ENCODE measurements at places on chromosomes 3 and 15.

DNA sequence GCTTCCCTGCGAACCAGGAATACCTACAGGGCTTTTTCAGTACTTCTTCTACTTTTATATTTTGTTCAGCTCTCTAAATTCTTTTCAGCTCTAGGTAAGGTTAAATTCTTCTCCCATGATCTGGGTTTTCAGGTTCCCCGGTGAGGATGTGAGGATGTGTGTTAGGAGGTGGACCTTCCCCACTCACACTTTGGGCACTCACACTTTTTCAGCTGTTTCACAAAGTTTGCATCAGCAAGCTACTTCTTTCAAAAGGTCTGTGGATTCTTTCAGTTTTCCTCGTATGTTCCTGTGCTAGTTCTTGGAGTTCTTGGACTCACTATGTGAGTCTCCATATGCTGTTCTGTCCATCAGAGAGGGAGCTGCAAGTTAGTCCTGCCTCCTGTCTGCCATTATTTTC lies 13.9 kb upstream of the OR5K2 start:
- no peak for DNase-seq

GRCh38 chr15:56739964-56740640 lies 6.8 kb upstream of the ZNF280D start:
- no peak for DNase-seq

- DNase-seq: no peak
These were observed 88.7 kb upstream of the UBE2E2 start for GRCh38 chr3:23114432-23114831.

GRCh38 chr3:167151636-167152035 lies 228.5 kb downstream of the ZBBX start:
- peak; percentile 19 for DNase-seq

- DNase-seq: no peak
These were observed 80.3 kb downstream of the TFG start for GRCh38 chr3:100789579-100789978.

- peak; percentile 82 for DNase-seq
These were observed 5.2 kb upstream of the CPLX3 start for GRCh38 chr15:74821091-74821789.

GRCh38 chr3:46065294-46065705 lies 38.0 kb upstream of the XCR1 start:
- peak; percentile 74 for DNase-seq

GRCh38 chr15:93302080-93302765 lies 213.2 kb upstream of the RGMA start:
- no peak for DNase-seq

DNA sequence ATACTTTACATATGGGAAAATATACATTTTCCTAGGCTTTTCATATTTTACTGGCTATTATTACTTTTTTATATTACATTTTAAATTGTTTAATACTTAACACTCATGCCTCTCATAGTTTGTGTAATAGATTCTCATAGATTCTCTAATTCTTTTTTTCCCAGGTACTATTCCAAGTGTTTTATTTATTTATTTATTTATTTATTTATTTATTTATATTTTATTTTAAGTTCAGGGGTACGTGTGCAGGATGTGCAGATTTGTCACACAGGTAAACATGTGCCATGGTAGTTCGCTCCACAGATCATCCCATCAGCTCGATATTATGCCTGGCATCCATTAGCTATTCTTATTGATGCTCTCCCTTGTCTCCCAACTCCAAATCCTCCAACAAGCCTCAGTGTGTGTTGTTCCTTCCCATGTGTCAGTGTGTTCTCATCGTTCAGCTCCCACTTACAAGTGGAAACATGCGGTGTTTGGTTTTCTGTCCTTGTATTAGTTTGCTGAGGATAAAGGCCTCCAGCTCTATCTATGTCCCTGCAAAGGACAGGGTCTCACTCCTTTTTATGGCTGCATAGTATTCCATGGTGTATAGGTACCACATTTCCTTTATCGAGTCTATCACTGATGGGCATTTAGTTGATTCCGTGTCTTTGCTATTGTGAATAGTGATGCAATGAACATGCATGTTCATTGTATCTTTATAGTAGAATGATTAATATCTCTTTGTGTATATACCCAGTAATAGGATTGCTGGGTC lies 205.4 kb upstream of the P2RY1 start:
- DNase-seq: no peak

- DNase-seq: no peak
These were observed 16.2 kb downstream of the CEP152 start for GRCh38 chr15:48794697-48795134.

DNA sequence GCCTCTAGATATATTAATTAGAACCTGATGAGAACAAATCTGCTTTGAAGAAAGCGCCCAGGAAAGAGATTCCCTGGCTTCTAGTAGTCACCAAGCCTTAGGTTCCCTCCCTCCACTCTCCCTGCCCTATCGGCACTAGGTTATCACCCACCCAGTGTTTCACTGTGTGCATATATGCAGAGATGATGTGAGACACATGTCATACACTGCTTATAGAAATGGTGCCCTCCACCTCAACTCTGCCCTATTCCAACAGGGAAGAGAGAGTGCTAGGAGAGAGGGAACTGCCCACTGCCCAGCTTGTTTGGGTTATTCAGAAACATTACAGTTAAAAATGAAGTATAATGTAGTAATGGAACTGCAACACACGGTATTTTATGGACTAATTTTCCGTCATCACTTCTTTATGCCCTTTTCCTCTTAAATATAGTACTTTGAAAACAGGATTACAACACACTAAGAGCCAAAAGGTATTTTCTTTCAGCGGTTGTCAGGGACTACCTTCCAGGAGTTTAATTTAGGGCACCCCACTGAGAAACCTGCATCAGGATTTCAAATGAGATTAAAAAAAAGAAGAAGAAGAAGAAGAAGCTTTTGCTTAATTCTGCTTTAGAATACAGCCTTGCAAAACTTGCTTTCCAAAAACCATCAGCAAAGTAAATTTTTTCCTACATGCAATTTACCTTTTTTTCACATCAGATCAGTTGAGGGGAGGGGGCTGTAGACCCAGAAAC lies 55.3 kb downstream of the MEIS2 start:
- peak; percentile 51 for DNase-seq

- DNase-seq: no peak
These were observed 12.7 kb downstream of the PRC1 start for GRCh38 chr15:90981681-90982080.

GRCh38 chr15:42046597-42046996 lies 25.8 kb upstream of the PLA2G4E start:
- no peak for DNase-seq

DNA sequence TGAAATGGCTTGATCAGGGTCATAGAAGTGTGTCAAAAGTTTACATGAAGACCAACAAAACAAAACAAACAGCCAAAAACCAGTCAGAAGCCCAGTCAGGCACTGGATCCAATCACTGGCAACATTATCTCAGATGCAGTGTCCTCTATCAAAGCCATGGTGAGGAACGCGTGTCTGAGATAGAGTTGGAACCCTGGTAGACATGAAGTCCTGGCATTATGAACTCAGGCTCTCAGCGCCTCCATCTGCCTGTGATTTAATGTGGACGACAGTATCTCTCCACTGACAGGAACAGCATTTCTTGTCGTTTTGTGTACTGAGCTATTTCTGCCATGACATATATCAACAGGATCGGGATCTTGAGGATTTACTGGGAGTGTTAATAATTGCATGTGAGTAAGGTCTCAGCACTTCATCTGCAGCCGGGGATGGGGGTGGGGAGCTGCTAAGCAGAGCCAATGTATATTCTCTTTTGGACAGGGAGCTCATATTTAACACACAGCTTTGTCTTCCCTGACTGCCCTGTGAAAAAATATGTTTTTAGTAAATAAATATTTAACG lies 1120.0 kb downstream of the IGSF11 start:
- no peak for DNase-seq

DNA sequence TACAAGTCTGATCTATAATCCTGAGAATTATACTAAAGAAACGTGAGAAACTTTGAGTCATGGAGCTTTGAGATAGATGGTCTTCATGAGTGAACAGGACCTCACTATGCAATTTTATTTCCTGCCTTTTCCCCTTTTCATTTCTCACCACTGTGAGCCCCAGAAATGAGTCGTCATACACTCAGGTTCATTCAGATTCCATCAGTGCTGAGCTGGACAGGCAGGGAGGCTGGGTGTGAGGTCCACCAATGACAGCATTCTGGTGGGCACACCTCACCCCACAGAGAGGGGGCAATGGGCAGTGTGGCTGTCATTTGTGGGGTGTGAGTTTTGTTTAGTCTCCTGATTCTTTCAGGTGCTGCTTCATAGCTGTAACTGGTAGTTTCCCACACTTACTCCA lies 16.9 kb downstream of the TIGIT start:
- DNase-seq: no peak

DNA sequence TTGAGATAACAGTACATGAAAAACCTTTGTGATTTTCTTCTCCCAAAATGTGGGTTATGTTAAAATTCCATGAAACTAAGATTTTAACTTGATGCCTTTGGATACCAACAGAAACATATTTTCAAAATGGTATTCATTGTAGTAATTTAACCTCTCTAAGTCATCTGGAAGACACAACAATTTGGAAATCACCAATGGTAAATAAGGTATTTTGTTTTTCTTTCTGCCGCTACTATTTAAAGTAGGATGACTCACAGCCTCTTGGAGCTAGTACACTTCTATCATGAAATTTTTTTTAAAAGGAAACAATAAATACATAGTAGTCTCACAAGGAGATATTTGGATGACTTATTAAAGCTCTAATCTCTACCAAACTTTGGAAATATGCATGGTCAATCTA lies 291.6 kb upstream of the VEPH1 start:
- no peak for DNase-seq

DNA sequence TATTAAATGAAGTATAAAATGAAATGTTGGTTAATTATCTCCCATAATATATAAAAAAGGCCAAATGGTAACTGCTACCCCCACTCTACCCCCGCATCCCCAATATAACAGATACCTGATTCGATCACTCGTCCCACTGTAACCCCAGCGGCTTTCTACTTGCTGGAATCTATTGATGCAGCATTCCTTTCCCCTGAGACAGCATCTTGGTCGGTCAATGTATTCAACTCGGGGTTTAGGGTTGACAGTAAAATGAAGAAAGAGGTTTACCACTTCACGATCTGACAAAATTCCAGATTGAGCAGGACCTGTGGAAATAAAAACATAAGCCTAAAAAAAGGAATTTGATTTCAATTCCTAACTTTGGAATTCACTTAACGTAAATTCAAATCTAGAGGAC lies 18.6 kb upstream of the C15orf40 start:
- DNase-seq: no peak

GRCh38 chr3:34155666-34156065 lies 357.2 kb downstream of the PDCD6IP start:
- no peak for DNase-seq

DNA sequence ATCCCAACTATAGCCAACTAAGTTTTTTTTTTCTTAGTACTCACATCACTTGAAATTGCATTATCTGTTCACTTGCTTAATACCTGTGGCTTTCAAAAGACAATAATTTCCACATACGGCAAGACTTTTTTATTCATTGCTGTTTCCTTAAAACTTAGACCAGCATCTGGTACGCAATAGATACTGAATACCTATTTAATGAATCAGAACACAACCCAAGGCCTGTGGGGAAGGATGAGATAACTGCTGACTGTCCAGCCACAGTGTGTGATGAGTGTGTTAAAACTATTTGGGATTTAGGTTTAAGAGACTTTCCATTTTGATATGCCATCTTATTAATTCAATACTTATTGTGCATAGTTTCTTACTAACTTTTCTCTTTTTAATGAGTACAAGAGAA lies 988.7 kb downstream of the NTRK3 start:
- no peak for DNase-seq
